ENCODE measurements at places on chromosomes 1 and 21.

DNA sequence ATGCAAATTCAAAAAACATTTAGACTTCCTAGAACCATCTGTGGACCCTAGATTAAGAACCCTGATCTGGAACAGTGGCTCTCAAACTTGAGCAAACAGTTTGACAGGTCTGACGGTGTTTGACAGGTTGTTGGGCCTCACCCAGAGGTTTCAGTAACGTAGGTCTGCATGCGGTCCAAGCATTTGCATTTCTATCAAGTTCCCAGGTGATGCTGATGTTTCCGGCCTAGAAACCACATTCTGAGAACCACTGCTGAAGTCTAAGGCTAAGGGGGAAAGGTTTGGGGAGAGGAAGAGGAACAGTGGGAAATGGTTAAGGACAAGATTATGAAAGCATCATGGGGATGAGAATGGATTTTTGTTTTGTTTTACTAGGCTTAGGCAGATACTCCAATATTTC, 48.6 kb downstream of the MDM4 start:
- no peak for DNase-seq

- DNase-seq = no peak
Observed at GRCh38 chr21:17501107-17502006, 11.5 kb upstream of the CXADR start.

GRCh38 chr1:116493484-116494352, 77.1 kb downstream of the CD58 start:
- no peak for DNase-seq

DNA sequence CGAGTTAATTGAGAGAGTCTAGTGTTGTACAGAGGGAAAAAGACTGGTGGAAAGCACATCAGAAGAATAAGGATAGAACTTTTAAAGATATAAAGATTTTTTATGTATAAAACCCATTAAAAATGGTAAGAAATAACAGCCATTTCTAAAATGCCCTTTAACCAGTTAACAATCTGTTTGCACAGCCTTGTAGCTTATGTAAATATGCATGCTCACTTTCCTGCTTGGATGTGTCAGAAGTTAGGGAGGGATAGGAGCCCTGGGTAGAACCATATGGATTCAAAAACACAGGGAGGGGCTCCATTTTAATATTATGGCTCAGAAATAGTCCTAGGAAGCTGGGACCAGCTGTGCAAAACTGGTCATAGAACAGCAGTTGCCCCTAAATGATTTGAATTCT, 4.5 kb upstream of the EDEM3 start:
- no peak for DNase-seq

DNA sequence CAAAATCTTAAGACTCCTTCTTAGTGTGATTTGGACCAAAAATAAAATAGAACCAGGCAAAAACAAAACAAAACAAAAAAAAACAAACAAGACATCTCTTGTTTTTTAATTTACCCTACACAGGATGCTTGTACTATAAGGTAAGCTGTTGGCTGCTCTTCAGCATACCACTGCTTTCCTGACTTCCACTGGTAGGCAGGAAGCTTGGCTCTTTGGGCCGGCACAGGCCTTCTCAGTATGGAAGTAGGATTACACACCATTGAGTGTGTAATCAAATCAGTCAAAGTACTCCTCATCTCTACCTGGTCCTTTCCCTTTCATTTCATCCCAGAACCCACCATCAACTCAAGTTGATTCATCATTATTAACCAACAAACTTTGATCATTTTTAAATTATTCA, 61.9 kb upstream of the RGS1 start:
- DNase-seq = no peak

GRCh38 chr1:13700521-13701270, 708 bp downstream of the PRDM2 start:
- DNase-seq = no peak

DNA sequence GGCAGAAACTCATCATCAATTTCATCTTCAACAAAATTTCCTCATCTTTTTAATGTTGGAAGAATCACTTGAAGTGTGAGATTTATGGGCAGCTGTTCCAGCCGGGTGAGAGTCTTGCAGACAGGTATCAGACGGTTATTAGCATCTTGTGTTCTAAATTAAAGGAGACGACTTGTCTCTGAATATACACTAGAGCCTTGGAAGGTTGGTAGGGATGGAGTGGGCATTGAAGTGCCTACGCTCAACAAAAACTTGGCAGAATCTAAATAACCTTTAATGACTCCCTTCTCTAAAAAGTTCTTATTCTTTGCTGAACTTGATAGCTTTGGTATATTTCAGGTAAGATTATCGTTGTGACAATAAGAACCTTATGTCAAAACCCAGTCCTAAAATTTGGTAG, 111.5 kb upstream of the MAGI3 start:
- DNase-seq = no peak

DNA sequence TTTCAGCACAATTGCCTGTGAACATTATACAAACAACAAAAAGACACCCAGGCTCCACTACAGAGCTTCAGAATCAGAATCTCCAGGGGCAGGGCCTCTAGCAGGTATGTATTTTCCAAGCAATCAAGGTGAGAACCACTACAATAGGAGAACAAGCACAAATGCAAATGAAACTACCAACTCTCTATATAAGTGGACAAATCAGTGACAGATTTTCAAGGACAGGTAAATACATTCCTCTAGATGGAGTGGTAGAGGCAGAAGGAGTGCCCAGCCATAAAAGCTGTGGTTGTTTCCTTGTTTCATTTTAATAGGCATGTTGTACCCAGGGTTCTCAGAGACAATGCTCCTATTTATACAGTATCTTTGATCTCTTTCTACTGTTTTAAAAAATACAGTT, 20.1 kb upstream of the CCDC17 start:
- no peak for DNase-seq

DNA sequence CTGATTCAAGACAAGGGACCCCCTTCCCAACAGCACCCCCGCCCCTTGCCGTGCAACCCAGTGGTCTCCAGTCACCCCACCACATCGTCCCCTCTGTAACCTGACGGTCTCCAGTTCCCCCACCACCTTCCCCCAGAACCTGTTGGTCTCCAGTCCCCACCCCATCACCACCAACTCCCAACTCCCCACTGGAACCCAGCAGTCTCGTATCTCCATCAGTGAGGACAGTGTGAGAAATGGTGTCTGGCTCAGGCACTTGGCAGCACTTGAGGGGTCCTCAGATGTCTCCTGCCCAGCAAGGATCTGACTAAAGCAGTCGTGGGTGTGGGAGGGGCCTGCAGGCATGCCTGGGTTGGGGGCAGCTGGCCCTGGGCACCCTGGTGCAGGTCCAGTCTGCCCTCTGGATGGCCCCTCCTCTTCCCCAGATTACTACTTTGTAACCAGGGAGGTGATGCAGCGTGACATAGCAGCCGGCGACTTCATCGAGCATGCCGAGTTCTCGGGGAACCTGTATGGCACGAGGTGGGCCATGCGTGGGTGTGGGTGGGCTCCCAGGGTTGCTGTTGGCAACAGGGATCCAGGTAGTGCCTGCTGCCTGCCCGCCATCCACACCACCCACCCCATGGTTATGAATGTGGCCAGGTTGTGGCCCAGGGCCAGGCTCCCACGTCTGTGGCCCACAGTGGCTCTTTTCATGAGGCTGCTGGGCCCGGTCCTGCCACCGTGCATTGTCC, 3.1 kb upstream of the GJC2 start:
- DNase-seq = no peak

DNA sequence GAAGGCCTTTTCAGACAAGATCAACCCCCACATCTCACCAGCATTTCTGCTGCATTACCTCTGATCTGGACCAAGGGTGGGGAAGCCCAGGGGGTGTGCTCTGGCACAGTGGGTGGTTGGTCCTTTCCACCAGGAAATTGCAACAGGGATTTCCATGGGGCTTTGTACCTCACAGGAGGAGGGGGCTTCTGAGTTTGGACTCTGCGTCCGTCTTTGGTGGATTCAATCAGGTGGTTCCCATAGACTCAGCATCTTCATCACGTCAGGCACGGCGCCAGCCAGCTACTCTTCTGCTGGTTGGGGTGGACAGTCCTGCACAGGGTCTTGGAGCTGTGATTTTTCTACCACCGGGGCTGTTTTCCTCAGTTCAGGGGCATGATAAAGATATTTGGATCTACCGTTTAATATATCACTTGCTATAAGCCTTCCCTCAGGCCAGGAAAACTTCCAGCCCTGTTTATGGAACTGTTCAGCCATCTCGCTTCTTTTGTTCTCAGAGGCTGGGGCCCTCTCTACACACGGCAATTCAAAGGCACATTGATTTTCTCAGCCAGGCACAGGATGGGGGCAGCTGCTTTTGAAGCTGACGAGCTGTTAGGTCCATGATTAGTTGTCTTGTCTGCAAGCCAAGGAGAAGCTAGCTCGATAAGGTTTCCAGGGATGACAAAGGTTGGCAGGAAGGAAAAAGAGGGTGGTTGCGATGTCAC, 467.3 kb downstream of the CAMTA1 start:
- no peak for DNase-seq

- no peak for DNase-seq
Observed at GRCh38 chr1:14850563-14850962, 252.1 kb downstream of the KAZN start.

GRCh38 chr1:9078015-9078751, 8.7 kb upstream of the SLC2A5 start:
- DNase-seq = no peak

DNA sequence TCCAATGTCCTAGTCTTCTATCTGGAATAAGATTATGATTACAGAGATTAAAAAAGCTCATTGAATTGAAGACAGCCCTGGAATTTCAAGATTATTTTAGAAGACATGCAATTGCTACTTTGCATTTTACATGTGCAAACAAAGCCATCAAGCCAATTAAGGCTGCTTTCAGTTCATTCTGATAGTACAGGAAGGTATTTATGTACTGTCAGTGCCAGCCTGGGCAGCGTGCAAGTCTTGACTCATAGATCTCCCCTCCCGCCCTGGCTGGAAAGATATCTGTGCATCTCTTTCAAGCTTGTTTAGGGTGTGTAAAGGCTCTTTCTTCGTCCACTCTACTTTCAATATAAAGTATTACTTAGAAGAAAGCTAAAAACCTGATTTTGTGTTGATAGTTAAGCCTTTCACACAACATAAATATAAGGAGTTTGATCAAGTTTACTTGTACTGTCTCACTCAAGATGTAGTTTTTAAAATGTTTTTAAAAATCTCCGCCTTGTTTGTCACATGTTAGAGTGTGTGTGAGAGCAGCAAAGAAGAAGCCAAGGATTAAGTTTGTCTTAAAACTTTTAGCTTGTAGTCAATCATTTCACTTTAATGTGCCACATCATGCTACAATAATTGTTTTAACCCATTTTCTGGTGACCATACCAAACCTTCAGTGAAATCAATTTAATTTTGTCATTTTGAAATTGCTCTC, 13.6 kb upstream of the LYPLAL1 start:
- DNase-seq = no peak

DNA sequence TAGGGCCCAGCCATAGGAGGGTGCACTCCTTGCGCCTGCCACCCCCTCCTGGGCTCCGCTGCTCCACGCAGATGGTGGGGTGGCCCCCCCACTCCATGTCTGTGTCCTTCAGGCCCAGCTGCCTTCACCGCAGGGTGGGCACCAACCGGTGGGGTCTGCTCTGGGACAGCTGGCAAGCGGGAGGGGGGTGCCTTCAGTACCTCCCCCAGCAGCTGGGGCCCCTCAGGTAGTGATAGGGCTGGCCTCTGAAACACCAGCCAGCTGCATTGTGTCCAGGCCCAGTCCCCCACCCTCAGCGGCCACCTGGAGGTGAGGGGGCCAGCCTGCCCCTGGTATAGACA, 360 bp downstream of the GJC2 start:
- no peak for DNase-seq

- no peak for DNase-seq
Observed at GRCh38 chr1:155931332-155932038, 2.7 kb downstream of the KHDC4 start.

- DNase-seq = no peak
Observed at GRCh38 chr1:197081117-197081753, 14.2 kb upstream of the F13B start.

GRCh38 chr1:11157867-11158266, 31.3 kb upstream of the ANGPTL7 start:
- no peak for DNase-seq

DNA sequence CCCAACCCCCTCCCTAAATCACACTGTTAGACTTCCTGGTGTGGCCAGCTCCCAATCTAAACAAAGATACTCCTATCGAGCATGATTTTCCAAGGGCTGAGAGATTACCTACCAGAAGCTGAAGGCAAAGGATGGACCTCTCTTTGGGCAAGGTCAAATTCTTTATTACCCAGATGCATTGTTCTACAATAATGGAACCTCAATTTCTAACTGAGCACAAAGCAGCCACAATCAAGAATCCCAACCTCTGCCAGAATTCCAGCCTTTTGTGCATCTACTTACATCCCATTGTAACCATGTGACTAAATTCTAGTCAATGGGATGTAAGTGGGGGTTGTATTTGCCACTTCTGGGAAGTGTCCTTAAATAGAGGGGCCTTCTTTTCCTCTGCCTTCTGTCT, 24.9 kb upstream of the VPS26C start:
- no peak for DNase-seq

- DNase-seq = no peak
Observed at GRCh38 chr1:4129693-4130092, 229.6 kb upstream of the C1orf174 start.

DNA sequence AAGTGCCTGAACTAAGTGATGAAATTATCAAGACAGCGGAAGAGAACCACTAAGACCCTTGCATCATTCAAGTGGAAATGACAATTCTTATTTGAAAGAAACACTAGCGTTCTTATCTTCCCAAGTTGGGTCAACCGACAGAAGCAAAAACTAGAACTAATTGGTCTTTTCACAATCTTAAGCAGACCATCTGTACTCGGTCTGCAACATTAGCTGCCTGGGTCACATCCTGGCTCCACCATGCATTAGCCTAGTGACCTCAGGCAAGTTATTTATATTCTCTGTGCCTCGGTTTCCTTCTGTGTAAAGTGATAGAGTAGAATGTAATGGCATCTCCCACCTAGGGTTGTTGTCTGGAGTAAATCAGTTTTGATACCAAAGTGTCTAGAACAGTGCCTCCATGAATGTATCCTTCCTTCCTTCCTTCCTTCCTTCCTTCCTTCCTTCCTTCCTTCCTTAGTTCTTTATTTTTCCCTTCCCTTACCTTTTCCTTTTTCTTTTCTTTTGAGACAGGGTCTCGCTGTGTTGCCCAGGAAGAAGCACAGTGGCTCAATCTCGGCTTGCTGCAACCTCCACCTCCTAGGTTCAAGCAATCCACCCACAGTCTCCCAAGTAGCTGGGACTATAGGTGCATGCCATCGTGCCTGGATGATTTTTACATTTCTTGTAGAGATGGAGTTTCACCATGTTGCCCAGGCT, 6.0 kb downstream of the COLGALT2 start:
- no peak for DNase-seq

DNA sequence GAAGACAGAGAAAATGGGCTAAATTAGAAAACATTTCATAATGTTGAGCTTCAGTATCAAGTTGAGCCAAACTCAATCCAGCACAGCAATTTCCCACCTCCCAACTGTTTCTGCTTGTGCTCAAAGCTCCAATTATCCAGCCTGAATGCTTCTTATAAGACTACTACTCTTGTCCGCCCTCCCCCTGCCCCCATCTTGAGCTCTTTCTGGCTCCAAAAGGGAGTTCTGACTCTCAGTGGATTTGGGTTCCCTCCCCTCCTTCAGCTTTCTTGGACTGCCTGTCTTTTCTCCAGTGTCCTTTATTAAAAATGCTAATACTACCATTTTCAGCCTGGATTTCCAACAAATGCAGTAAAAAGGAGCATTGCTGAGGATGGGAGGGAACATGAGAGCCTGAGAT, 174.8 kb downstream of the ASTN1 start:
- no peak for DNase-seq

- DNase-seq = no peak
Observed at GRCh38 chr1:178072326-178072725, 21.6 kb upstream of the RASAL2 start.

GRCh38 chr1:25732821-25733220, 67.2 kb upstream of the SELENON start:
- no peak for DNase-seq

- no peak for DNase-seq
Observed at GRCh38 chr1:45026446-45026845, 14.4 kb downstream of the UROD start.

Measured in Panc1 (cell line).